ENCODE measurements at places on chromosomes 4 and X.

- no peak for DNase-seq
Observed at GRCh38 chr4:23413631-23414030, 476.2 kb downstream of the PPARGC1A start.

DNA sequence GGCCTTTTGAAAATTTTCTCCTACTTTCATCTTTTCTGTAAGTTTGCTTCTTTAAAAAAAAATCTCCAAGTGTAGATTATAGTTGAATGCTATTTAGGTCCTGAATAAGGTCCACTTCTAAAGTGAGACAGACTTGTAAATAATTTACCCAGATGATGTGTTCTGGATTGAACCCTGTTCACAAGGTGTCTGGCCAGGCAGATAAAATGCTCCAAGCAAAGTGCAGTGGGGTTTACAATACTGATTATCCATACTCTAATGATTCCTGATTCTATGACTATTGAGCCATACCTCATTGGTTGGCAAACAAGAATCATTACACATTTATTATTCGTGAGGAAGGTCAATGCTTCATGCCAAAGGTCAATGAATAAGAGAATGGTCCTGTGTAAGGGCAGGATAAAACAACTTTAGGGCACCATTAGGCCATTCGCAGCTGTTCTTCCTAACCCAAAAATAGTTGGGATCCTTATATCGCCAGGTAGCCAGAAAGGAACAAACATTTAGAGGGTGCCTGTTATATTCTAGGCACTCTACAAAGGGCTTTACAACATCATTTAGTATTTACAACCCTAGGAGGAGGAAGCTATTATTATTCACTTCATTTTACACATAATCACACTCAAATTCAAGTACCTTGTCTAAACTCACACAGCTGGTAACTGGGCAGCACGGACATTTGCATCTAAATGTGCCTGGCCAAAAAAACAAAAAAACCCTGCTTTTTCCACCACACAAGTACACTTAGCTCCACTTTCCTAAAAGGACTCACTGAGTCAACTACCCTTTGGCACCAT is 18.6 kb upstream of the SAT1 start:
- DNase-seq: no peak

DNA sequence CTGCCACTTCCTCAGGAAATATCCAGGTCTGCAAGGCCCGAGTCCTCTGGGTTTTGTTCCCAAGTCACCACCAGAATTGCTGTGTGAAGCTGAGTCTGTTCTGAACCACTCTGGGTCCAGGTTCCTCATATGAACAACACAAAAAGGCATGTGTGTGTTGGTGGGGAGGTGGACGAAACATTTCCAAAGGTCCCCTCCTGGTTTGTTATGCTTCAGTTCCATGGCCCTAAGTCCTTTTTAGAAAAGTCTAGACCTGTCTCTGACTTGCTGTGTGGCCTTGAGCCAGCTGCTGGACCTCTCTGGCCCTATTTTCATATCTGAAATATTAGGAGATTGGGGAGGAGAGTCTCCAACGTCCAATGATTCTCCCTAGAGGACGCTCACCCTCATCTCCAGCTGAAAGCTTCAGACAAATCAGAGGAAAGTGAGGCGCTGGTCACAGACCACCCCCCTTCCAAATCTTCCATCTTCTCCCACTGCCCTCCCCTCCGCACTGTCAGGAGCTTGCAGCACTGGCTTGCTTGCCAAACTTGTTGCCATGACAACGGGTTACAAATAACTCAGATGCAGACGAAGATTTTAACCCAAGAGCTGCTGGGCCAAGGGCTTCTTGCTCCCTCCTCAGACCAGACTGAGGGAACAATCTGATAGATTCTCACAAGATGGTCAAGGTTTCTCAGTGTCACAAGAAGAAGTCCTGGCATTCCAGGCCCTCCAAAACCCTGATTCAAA is 64.5 kb downstream of the SMC1A start:
- peak; percentile 9 for DNase-seq

- no peak for DNase-seq
Observed at GRCh38 chr4:77805840-77806239, 13.3 kb downstream of the CNOT6L start.

- DNase-seq: no peak
Observed at GRCh38 chr4:108180513-108180912, 11.8 kb upstream of the LEF1 start.

Data from astrocyte of the cerebellum (primary cell).